ENCODE measurements at places on chromosomes 11 and 22.

DNA sequence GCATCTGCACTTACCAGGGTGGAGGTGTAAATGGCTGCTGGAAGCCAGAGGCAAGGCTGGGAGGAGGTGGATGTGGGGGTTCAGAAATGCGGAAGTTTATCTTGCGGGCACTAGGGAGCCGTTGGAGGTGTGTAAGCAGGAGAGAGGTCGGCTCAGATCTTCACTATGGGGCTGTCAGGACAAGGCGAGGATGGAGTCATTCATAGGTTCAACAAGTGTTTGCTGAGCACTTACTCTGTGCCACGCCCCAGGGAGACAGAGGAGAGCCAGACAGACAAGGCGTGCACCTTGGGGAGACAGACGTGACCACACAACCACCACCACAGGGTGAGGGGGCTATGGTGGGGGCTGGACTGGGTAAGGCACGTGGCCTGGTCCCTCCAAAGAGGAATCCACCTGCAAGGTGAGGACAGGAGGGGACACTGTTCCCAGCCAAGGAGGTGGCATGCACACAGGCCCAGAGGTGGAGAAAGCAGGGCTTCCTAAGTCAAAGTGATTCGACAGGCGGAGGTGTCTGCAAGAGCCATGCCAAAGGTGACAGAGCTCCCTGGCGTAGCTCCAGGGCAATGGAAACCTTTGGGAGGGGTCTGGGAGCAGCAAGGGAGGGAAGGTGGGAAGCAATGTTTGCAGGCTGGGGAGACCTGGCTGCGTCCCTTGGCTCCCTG lies 30.8 kb upstream of the TCF20 start:
- DNase-seq, result no peak

- DNase-seq, result no peak
Observed at GRCh38 chr22:24236656-24237055, 8.2 kb downstream of the GGT5 start.

- DNase-seq, result peak; percentile 78
Observed at GRCh38 chr11:45147017-45147728, 734 bp downstream of the PRDM11 start.

DNA sequence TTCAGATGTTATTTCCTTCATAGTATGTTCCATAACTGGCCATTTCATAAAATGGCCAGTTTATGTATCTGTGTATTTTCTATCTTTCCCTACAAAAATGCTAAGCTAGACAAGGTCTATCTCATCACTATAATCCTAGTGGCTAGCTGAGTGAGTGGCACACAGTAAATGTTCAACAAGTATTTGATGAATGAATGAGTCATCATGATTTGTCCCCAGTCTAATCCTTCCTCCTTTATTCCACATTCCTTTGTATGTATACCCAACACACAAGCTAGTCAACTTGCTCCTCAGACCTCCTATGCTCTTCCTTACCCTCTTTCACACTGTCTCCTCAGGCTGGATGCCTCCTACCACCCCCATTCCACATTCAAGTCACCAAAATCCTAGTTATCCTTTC lies 12.5 kb downstream of the APLNR start:
- DNase-seq, result peak; percentile 70

DNA sequence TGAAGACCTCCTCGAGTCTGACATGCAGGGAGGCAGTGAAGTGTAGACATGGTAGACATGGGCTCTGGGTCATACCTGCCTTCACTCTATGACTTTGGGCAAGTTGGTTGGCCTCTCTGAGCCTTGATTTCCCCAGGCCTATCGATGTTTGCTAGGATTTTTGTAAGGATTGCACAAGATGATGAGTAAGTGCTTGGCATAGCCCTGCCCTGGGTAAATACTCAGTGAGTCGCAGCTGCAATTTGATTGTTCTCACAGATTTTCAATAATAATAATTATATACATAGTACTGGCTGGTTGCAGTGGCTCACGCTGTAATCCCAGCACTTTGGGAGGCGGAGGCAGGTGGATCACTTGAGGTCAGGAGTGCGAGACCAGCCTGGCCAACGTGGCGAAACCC lies 18.1 kb downstream of the MCM5 start:
- peak; percentile 81 for DNase-seq

GRCh38 chr22:48578138-48579042 lies 1249.3 kb downstream of the BRD1 start:
- no peak for DNase-seq

GRCh38 chr11:8222820-8223512 lies 40.7 kb downstream of the LMO1 start:
- no peak for DNase-seq

DNA sequence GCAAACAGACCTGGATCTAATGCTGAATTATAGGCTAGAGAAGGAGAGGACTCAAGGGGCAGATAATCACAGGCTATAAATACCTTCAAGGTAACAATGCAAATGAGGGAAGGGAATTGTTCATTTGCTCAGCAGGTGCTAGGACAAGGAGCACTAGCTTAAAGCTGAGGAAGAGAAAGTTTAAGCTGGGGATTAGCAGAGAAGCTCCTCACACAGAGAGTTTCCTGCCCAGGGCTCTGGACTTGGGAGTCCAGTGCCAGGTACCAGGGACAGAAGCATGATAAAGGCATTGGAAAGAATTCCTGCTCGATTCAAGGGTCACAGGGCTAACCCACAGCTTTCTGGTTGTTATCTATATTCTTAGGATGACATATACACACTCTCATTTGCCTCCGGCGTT lies 509.9 kb downstream of the NTM start:
- no peak for DNase-seq

GRCh38 chr11:66639066-66639813 lies 737 bp downstream of the RBM4 start:
- DNase-seq, result peak; percentile 38

- DNase-seq, result no peak
Observed at GRCh38 chr11:76203937-76204336, 2.4 kb downstream of the WNT11 start.

DNA sequence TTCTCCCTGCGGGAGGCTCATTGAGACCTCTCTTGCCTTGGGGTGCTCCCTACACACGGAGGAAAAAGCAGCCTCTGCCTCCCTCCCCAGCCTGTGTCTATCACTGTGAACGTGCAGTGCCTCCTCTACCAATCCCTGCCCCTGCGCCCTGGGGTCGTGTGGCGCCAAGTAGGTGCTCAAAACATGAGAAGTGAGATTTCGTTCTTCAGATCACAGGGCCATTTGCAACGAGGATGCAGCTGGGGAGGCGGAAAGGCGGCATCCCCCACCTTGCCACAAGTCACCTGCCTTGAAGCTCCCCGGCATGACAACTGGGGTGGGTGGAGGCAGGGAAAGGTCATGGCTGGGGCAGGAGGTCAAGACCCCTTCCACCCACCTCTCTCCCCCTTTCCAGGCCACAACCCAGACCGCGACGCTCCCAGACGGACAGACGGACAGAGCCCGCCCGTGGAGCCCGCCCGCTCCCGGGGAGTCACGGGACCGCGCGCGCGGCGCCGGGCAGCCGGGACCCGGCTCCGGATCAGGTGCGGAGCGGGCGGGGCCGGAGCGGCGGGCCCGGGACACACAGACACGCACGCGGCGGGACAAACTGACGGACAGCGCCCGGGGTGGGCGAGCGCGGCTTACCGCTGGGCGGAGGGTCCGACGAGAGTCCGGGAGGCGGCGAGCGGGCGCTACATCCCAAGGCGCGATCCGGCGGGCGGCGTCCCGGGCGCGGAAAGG lies 485 bp downstream of the KCNJ4 start:
- DNase-seq, result no peak

- no peak for DNase-seq
Observed at GRCh38 chr11:58580311-58580710, 1.4 kb downstream of the ZFP91 start.

DNA sequence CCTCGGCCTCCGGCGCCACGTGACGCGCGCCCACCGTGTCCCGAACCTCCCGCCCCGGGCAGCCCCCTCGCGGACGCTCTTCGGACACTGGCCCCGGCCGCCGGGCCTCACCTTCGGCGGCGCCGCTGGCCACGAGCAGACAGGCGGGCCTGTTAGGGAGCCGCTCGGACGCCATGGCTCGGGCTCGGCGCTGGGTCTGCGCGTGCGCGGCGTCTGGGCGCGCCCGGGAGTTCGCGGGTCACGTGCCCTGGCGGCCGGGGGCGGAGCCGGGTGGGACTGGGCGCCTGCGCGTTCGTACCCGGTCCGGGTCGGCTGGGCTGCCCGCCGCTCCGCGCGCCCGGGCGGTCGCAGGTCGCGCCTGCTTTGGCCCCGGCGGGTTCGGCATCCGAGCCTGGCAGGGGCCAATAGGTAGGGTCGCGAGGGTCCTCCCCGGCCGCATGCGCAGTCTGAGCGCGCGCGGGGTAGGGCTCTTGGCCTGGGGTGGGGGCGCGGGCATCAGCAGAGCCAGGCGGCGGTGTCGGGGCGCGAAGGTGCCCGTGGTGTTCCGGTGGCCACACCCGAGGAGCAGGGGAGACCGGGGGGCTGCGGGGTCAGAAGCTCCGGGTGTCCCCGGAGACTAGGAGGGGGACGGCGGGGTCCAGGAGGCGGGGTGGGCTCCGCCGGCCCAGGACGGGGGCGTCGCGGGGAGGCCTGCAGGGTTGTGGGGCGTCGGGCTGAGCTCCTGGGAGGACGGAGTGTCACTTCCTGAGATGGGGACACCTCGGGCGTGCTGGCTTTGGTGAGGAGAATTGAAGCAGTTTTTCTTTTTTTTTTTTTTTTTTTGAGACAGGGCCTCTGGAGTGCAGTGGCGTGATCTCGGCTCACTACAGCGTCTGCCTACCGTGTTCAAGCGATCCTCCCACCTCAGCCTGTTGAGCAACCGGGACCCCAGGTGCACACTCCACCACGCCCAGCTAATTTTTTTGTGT lies at the start of gene GATD1:
Gene GATD1, minus strand, starts transcription at position 200 of the 968 bp plus-strand sequence. Its CDS starts 25 bp downstream, at position 175.
- DNase-seq, result peak; percentile 66

GRCh38 chr11:18479063-18479462 lies 23.4 kb downstream of the LDHAL6A start:
- DNase-seq, result no peak

DNA sequence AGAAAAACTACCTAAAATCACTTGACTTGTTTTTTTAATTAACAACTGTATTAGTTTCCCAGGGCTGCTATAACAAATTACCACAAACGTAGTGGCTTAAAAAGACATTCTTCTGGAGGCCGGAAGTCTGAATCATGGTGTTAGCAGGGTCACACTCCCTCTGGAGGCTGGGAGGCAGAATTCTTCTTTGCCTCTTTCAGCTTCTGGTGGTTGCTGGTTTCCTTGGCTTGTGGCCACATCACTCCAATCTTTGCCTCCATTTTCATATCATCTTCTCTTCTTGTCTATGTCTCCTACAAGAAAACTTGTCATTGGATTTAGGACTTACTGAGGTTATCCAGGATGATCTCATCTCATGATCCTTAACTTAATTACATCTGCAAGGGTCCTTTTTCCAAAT lies 7.4 kb upstream of the INCENP start:
- DNase-seq, result no peak

- no peak for DNase-seq
Observed at GRCh38 chr22:41910050-41911000, 4.5 kb downstream of the SHISA8 start.

DNA sequence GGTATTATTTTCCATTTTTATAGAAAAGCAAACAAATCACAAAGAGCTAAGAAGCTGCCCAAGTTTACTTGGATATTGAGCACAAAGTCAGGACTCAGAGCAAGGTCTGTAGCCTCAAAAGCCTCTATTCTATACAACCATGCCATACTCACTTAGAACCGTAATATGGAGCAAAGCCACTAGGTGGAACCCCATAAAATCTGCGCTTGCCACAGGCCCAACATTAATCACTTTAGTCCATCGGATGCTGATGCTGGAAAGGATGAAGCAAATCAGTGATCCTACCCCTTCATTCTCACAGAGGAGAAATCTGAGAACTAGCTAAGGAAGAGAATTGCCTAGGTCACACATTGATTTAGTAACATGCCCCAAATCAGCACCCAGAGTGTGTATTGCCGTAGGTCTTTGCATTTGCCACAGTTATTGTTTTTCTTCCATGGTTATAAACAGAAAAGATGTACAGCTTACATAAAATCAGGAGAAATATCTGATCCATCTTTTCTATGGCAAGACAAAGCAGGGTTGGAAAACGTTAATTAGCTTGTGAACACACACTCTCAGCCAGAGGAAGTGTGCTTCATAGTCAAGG lies 56.7 kb upstream of the RAB38 start:
- DNase-seq, result peak; percentile 42

- no peak for DNase-seq
Observed at GRCh38 chr22:32628628-32629572, 154.3 kb downstream of the FBXO7 start.

GRCh38 chr22:50613291-50613981 lies 12.8 kb downstream of the MAPK8IP2 start:
- DNase-seq, result peak; percentile 18

DNA sequence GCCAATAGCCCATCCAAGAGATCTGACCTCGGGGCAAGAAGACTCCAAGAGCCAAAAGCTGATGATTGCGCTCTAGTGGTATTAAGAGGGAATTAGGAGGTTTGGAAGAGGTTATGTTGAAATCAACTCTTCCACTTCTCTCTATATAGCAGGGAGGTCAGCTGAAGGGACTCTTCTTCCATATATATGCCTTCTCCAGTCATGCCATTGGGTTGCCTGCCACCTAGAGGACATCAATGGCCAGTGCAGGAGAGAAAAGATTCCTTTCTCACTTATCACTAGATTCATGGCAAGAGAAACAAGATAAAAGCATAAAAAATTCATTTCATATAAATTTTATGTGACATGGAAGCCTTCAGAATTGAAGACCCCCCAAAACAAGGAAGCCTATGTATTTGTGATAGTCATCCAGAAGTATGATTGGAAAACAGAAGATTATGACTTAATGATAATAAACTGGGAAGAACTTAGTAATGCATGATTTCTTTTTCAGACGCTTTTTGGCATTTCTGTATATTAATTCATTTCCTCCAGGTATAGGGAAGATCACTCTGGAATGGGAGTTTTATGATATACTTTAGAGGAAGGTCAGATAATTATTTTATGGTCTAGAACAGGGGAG lies 435.1 kb upstream of the DDI1 start:
- DNase-seq, result peak; percentile 58

DNA sequence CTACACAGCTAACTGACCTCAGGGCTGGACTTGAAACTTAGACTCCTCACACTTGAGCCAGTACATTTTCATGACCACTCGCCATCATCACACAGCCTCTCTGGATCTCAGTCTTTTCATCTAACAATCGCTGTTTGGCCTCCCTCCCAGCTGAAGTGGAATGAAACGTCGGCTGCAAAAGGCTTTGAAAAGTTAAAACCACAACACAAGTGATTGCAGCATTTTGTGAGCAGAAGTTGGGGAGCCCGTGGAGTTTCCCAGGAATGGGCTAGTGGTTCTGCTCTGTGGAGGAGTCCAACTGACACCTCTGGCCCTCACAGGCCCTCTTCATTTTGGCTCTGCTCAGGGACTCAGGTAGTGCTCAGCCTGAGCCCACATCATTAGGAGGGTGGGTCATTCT lies 35.9 kb upstream of the TRIM29 start:
- DNase-seq, result no peak

- no peak for DNase-seq
Observed at GRCh38 chr22:45483319-45483718, 19.4 kb upstream of the FBLN1 start.

Data from bronchial epithelial cell (primary cell).